ENCODE measurements at places on chromosomes 2 and 18.

DNA sequence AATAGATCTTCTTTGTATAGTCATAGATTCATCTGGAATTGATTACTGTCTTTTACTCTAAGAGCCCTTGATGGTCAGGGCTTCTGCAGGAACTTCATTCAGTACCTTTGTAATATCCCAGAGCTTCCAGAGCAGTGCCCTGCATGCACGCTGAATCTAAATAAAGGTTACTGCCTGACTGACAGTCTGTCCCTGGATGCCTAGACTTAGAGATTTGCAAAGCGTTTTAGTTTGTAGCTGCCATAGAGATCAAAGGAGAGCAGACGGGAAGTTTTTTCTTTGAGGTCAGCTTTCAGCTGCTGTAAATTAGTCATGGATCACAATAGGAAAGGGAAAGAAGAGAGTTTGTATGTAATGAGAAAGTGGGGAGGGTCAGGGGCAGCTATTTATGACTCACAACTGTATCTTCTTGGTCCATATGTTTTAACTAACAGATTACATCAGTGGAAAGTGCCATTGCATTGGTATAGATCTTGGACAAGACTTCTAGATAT lies 45.2 kb upstream of the NYAP2 start:
- DNase-seq, result peak; percentile 86

DNA sequence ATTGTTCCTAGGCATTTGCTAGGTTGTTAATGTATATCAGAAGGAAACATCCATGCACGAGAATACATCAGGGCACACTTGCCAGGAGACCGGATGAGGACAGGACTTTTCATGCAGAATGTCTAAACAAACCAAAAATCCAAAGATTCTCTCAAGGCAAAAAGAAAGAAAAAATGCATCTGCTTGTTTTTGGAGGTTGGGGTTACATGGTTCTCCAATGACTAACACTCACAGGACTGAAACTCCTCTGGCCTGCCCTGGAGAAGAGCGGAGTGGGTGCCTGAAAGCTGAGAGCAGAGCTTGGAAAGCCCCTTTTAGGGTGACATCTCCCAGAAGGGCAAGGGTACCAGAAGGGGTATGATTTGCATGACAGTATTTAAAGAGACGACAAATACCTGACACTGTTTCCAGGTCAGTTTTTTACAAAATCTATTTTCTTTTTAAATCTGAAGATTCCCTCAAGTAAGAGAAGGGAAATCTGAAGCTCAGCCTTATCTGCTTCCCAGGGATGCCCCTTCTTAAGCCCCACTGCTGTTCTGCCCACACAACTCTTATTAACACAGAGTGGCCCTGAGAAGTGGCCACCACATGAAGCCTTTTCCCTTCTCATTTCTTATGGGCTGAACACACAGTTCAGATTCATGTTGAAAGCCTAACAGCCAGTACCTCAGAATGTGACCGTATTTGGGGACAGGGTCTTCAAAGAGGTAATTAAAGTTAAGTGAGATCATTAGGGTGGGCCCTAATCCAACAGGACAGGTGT lies 216.4 kb downstream of the STK39 start:
- no peak for DNase-seq

- no peak for DNase-seq
These were observed 134.2 kb upstream of the HNRNPA3 start for GRCh38 chr2:177078416-177078815.

DNA sequence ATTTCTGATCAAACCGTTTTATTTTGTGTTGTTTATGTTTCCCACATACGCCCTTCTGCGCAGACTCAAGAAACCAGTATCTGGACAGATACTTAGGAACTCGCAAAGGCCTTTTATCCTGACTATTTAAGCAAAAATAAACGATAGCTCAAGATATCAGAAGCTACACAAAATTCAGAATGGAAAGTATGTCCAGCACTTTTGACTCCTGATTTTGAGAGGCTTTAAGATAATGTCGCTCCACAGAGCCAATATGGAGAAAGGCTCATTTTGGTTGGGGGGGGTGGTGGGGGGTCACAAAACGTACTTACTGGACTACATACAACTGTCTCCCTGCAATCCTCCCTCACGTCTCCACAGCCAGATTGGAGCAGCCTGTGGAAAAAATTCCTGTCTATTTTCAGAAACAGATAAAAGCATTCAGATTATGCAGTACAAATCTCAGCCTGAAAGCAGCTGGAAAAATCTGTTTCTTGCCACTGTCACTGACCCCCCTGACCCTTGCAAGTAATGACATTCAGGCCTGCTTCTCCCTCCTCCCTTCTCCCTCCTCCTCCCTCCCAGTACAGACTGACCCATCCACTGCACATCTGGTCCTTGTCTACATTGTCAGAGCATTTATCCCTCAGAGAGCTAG lies 34.9 kb upstream of the LCLAT1 start:
- peak; percentile 70 for DNase-seq

GRCh38 chr18:56747857-56748256 lies 96.7 kb downstream of the WDR7 start:
- DNase-seq, result no peak

GRCh38 chr2:240351826-240352426 lies 83.5 kb upstream of the GPC1 start:
- no peak for DNase-seq

GRCh38 chr2:137960223-137960622 lies 4.0 kb upstream of the HNMT start:
- no peak for DNase-seq

DNA sequence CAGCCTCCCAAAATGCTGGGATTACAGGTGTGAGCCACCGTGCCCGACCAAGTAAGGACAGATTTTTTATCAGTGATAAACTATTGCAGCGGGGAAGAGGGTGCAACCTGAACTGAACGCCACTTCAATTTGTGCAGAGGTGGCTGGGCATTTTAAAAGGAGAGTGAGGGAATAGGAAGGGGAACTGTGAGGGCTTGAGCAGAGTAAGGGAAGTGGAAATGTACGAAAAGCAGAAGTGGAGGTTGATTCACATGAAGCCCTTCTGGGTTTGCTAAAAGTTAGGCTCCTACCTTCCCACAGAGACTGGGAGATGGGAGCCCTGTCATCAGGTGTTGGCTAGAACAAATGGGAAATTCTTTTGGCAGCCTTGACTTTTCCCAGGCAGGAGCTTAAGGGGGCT lies 6.1 kb downstream of the STK11IP start:
- no peak for DNase-seq

All from cardiac muscle cell (in vitro differentiated cells and primary cell).